ENCODE measurements at places on chromosomes 5 and 9.

DNA sequence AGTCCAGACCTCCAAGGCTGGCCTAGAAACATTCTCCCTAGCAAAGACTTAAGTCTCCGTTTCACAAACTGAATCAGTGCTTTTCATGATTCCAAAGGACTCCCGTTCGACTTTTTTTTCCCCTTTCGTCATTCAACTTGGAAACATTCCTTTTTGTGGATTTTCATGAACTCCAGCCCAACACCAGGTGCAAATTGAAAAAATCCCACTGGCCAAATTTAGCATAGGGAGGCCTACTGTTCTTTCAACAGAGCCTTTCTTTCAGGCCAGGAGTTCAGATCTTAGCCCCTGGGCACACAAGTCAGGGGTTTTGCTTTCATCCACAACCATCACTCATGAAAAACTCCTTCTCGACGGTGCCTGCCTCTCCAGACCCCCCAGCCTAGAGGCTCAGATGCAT is 285.3 kb downstream of the PIK3R1 start:
- no peak for DNase-seq

DNA sequence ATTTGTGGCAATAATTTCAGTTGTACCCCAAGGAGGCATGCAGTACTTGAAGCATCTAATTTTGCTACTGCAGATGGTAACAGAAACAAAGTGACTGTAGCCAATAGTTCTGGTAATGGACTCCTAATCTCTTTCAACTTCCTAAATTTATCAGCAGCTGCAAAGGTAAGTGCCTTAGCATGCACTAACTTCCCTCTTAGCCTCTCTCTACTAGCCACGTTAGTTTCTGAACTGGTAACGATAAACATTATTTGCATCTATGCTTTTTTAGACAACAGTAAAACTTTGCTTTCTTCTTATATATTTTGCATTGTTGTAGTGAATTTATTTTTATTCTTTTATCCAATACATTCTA is 6.2 kb upstream of the CKS2 start:
- no peak for DNase-seq

- peak; percentile 79 for DNase-seq
Measured at GRCh38 chr9:135500525-135501260, at the start of gene MRPS2. TSS of gene MRPS2 (plus strand) at chr9:135500682. CDS start at chr9:135500711, 29 bp downstream.

DNA sequence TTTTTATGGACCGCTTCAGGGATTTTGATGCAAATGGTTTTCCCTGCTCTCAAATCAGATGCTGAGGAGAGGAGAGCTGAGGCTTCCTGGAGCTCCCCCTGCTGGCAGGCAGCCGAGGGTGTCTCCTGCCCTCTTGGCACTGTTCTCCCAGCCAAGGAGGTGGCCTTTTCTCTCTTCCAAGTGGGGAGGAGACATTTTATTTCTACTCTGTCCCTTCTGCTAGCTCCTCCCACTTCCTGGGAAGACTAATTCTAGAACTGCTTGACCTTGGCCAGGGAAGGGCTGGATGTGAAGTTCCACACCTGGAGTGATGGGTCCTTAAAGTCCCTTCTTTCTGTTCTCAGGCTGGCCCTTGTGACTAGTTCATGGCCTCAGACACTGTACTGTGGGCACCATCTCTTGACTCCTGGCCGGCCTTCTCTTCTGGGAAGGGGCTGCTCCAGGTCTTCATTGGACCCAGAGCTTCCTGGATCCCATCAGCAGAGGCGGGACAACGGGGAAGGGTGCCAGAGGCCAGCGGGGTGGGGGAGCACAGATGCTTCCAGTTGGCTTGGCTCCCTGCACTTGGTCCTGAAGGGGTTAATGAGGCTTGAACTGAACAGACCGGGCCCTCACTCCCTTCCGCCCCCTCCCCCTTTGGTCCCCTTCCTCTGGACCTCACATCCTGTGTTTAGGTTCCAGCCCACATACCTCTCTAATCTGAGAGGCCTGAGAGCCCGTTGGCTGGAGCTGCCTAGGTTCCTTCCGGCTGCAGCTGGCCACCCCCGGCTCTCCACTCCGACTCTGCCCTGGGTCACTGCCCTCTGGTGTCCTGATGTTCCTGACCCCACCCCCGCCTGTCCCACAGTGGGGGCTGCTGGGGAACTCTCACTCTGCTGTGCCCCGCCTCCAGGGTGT is 32.1 kb downstream of the PTPA start:
- DNase-seq = peak; percentile 70

- DNase-seq = no peak
Measured at GRCh38 chr9:94865582-94866452, 139.3 kb downstream of the AOPEP start.

- no peak for DNase-seq
Measured at GRCh38 chr9:77127071-77127470, 50.3 kb upstream of the VPS13A start.

- no peak for DNase-seq
Measured at GRCh38 chr9:131031005-131031641, 22.1 kb downstream of the LAMC3 start.
